Stimulated activated CD4-positive, alpha-beta T cell treated with anti-CD3 and anti-CD28 coated beads, TNF-alpha, amount 100 ng/mL, for 48 hours (primary cell): ENCODE measurements at places on chromosomes 6 and 20.

DNA sequence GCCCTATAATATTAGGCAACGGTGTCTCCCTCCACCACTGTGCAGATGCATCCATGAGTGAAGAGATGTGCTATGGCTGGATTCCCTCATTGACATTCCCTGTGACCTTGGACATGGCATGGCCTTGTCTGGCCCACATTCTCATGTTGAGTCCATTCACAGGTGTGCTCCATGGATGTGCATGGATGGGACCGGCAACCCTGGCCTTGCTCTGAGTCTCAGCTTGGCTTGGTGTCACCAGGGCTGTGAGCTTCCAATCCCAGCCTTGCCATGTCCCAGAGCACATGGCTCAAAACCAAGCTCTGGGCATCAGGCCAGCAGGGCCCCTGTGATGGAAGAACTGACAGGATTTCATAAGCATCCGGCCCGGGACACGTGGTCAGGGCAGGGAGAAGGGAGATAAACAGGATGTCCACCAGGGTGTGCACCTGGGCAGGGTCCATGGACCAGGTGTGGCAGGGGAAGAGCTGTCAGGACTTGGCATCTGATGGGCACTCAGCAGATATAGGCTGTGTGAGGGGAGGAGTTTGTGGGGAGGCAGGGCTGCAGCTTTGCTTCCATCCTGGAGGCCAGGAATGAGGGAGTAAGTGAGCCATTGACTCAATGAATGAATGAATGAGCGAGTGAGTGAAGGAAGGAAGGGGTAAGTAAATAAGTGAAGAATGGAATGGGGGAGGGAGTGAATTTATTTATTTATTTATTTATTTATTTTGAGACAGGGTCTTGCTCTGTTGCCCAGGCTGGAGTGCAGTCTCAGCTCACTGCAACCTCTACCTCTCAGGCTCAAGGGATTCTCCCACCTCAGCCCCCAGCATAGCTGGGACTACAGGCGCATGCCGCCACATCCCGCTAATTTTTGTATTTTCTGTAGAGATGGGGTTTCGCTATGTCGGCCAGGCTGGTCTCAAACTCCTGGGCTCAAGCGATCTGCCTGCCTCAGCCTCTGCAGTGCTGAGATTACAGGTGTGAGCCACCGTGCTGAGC lies 15.7 kb downstream of the NRSN2 start:
- no peak for DNase-seq

GRCh38 chr6:114989279-114989964 lies 646.6 kb upstream of the HS3ST5 start:
- no peak for DNase-seq

GRCh38 chr6:125792172-125792571 lies 1.4 kb downstream of the NCOA7 start:
- no peak for DNase-seq

- DNase-seq, result no peak
Observed at GRCh38 chr6:99613705-99614429, 7.2 kb downstream of the PRDM13 start.

GRCh38 chr6:1387876-1388629 lies 1.3 kb upstream of the FOXF2 start:
- no peak for DNase-seq

GRCh38 chr20:49541733-49542513 lies 26.0 kb downstream of the PTGIS start:
- peak; percentile 59 for DNase-seq

DNA sequence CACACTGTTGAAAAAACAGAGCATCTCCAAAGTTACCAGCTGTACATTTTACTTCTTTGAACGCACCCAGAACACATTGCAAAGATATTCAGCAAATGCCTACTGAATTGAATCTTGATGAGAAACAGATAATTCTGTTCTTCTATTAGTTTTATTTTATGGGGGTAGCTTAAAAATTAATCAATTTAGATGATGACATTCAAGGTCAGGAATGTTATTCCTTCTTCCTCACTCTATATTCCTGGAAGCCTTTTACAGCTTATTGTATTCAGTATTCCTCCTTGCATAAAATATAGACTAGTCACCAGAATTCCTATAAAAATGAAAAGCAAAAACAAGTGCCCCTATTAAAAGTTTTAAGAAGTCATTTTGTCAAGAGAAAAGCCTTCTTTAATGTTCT lies 21.4 kb upstream of the GMDS start:
- no peak for DNase-seq

- no peak for DNase-seq
Observed at GRCh38 chr20:5719861-5720403, 30.3 kb upstream of the SHLD1 start.

GRCh38 chr6:167826230-167826895 lies 348 bp upstream of the AFDN start:
- DNase-seq, result peak; percentile 37

- DNase-seq, result no peak
Observed at GRCh38 chr6:14450578-14450977, 333.0 kb downstream of the CD83 start.

- no peak for DNase-seq
Observed at GRCh38 chr6:131744432-131745287, 33.8 kb upstream of the CTAGE9 start.

DNA sequence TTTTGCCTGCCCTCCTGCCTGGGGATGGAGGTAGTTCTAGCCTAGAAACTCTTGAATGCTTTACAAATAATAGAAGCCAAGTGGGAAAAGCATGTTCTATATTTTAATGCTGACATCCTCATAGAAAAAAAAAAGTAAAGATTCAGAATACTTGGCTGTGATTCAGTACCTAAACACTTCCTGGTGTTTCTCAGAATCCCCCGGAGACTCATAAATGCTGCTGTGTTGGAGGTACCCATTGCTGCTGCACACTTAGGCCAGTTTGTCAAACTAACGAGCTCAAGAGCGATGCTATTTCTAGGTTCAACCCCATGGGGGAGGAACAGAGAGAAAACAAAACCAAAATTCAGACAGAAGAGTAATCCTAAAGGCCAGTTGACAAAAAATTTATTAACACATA lies 38.8 kb upstream of the ZFP64 start:
- no peak for DNase-seq

- DNase-seq, result no peak
Observed at GRCh38 chr6:77502981-77503380, 39.7 kb upstream of the HTR1B start.

DNA sequence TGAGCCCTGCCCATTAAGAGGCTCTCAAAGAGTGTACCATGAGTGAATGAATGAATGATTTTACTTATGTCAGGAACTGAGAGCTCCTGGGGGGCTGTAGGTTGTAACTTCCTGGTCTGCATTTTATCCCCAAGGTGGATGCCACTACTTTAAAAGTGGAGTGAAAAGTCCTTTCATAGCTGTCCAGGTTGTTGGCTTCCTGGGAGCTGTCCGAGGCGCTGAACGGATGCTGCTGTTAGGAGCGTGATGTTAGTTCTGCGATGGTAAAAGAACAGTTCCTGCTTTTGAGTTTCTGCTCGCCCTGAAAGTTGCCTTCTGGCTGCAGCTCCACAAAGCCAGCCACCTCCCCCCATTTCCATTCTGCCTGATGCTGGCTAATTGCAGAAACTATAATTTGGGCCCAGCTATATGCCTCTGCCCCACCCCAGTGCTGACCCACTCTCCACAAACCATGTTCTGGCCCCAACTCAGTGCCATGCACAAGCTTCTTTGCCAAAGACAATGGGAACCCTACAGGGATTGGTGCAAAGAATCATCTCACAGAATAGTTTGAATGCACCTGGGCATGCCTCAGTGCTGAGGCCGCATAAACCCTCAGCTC lies 330.9 kb upstream of the CDH4 start:
- no peak for DNase-seq

GRCh38 chr6:90151576-90152422 lies 144.8 kb downstream of the BACH2 start:
- DNase-seq, result no peak

- no peak for DNase-seq
Observed at GRCh38 chr20:22333885-22334545, 250.4 kb downstream of the FOXA2 start.

- DNase-seq, result peak; percentile 7
Observed at GRCh38 chr6:3324262-3324942, 65.7 kb downstream of the PSMG4 start.

GRCh38 chr6:14396392-14396791 lies 278.8 kb downstream of the CD83 start:
- DNase-seq, result no peak

DNA sequence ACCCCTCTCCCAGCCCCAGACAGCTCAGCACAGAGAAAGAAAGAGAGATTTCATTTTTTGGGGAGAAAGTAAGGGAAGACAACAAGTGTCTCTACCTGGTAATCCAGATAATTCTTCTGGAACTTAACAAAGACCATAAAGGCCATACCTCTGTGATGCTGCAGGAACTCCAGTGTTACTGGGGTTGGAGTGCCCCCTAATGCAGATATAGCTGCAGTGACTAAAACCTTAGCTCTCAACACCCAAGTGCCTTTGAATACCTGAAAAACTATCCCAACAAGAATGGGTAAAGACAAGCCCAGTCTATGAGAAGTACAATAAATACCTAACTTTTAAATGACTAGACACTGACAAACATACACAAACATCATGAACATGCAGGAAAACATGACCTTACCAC lies 365.3 kb upstream of the PTCHD4 start:
- no peak for DNase-seq

- DNase-seq, result no peak
Observed at GRCh38 chr20:62980970-62981369, 25.8 kb downstream of the BHLHE23 start.

- no peak for DNase-seq
Observed at GRCh38 chr6:83592770-83593394, 80.5 kb downstream of the PRSS35 start.

DNA sequence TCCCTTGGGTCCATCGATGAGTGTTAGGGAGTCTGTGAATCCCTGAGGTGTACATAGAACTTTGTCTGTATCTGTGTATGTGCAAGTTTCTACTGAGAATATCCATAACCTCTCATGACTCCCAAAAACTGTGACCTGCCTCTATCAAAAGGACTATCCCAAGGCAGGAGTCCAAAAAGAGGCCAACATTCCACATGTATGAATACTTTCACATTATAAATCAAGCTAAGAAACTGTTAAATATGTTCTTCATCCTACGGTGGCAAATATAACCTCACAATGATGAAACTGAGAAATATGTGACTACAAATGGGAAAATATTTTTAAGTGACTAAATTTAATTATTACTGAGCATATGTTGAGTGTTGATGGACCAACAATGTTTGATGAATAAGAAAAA lies 16.1 kb upstream of the STX11 start:
- DNase-seq, result no peak

DNA sequence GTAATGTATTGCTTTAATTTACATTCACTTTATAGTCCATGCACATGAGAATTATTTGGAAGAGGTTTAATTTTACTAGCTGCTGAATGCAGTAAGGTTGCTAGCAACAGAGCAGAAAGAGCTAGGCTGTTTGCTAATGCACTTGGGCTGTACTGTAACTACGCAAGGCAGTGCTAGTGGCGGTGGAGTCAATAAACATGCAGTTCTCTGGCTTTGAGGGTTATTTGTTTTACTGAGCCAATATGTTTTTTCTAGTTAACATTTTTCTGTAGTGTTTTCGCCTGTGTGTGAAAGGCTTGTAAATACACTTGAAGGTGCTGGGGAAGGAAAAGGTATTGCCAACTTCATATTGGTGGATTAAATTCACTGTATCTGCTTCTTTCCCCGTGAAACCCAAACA lies 112.8 kb downstream of the BTBD3 start:
- DNase-seq, result no peak

- no peak for DNase-seq
Observed at GRCh38 chr6:169575365-169575764, 126.5 kb downstream of the WDR27 start.

- no peak for DNase-seq
Observed at GRCh38 chr20:24686156-24686555, 216.7 kb downstream of the SYNDIG1 start.

- no peak for DNase-seq
Observed at GRCh38 chr6:108541843-108542759, 18.6 kb upstream of the FOXO3 start.

DNA sequence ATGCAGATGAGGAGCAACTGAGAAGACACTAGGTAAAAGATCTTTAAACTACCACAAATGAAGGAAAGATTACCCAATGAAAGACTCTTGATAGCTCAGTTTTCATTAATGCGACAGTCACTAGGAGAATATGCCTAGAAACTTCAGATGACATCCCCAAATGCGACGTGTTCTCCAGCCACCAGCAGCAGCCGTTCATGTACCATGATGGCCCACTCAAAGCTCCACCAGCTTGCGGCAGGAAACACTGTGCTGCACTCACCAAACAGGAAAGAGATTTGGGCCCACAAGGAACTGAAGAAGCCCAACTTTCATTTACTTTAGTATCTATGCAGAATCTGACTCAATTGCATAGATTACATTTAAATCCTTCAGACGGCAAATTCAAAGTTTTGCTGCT lies 7.5 kb downstream of the DIDO1 start:
- DNase-seq, result no peak

DNA sequence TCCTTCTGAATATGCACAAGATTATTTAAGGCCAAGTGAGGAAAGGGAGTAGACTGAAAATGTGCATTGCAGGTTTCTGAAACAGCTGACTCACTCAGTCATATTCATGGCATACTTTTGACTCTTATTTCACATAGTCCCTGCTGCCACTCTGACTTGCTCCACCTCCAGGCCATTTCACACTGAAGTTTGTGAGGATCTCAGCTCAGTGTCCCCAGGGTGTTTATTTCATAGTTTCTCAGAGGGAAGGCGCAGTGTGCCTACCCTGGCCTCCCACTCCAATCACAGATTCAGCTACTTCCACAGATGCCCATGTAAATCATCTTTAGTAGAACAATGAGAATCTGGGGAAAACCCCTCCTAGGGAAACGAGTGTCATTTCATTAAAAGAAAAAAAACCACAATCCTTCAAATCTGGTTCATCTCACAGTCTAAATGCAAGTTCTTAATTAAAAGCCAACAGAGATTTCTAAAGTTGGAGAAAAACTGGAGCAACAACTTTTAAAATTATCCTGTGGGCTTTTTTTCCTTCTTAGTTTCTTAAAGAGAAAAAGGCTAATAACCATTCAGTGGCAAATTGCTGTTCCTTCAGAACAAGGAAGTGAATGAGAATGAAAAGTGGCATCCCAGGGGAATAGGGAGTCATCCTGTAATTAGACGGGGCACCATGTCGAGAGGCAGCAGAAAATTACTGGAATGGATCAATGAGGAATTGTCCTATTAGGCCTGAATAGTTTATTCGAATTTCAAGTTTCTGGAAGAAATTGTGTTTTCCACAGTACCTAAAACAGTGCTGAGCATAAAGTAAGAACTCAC lies 133.6 kb downstream of the TFAP2B start:
- DNase-seq, result no peak

- DNase-seq, result no peak
Observed at GRCh38 chr6:108585359-108585758, 24.6 kb downstream of the FOXO3 start.

GRCh38 chr20:7387638-7388193 lies 552.5 kb downstream of the HAO1 start:
- DNase-seq, result no peak

DNA sequence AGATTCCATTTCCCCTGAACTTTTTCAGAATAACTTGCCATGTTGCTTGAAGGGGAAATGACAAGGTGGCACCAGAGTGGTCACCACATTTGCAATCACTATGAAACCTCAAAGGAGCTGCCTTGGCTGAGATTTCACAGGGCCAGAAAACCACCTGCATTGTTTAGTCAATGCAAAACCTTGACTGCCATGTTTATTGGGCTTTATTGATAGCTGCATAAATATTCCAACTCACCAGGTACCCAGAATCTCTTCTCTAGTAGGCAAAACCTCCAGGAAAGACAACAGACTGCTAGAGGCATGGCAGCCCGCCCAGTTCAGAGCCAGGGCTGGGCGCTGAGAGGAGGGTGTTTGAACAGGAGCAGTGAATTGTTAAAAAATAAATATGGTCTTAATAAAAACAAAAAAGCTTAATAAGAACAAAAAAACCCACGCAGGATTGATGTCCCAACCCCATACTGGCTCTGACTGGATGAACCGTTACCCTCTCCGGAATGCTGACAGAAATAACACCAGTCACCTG lies 375.6 kb downstream of the ZFAND3 start:
- no peak for DNase-seq
